Activated CD4-positive, alpha-beta T cell treated with anti-CD3 and anti-CD28 coated beads, Interleukin-2, amount 10 ng/mL, durations not matched to agents 24 days and 14 days (primary cell): ENCODE measurements at places on chromosomes 11 and 22.
A peak's percentile ranks its signal among the peaks of the same experiment; 100 is the strongest.

DNA sequence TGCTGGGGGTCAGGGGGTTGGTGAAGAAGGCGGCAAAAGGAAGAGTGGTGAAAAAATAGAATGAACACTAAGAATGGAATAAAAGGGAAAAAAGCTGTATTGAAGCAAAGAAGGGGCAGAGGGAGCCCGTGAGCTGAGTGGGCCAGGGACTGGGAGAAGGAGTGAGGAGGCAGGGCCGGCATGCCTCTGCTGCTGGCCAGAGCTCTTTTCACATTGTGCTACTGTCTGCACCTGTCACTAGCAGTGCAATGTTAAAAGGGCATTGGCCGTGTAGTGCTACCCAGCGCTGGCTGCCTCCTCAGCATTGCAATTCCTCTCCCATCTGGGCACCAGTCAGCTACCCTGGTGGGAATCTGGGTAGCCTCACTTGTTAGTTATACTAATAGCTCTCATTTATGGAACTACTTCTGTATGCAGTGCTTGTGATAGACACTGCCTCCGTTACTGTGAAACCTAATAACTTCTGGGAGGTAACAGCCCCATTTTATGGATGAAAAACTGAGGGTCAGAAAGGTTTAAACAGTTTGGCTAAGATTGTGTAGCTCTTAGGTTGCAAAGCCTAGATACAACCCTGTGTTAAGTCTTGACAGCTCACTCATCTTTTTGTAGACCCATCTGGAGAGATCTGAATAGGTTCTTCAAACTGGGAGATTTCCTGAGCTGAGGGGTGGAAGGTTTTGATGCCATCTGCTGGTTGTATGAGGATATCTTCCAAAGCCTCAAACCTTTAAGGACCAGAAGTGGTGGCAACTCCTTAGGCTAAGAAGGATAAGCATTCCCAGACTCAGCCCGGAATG, 8.5 kb downstream of the YPEL4 start:
- DNase-seq = peak; percentile 77

- no peak for DNase-seq
These were observed 392.0 kb upstream of the KIRREL3 start for GRCh38 chr11:127392575-127392974.

GRCh38 chr22:47388778-47389177, 626.3 kb downstream of the TBC1D22A start:
- DNase-seq = no peak

- no peak for DNase-seq
These were observed 73.9 kb upstream of the FGF3 start for GRCh38 chr11:69892986-69893555.

DNA sequence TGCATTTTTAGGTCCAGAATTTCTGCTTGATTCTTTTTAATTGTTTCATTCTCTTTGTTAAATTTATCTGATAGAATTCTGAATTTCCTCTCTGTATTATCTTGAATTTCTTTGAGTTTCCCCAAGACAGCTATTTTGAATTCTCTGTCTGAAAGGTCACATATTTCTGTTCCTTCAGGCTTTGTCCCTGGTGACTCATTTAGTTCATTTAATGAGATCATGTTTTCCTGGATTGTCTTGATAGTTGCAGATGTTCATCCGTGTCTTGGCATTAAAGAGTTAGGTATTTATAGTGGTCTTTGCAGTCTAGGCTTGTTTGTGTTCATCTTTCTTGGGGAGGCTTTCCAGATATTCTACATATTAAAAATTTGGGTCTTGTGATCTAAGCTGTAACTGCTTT, 694.8 kb upstream of the CCDC179 start:
- no peak for DNase-seq

DNA sequence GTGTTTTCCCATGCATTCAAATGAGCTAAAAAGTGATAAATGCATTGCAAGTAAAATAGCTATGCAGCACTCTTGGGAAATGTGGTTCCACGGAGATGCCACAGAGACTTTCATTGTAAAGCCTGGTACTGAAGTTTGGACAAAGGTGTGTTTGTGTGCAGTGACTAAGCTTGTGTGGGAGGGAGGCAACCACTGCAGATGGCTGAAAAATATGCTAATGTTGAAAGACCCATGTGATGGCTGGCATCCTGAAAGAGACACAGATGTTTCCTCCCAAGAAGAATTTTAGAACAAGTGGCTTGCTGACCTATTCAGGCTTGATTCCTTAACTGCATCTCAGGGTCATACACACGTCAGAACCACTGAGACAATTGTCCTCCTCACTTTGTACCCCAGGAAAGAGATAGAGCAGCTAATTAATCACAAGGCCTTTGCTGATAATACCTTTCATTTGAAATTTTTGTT, 73.8 kb downstream of the FAM76B start:
- DNase-seq = peak; percentile 73

DNA sequence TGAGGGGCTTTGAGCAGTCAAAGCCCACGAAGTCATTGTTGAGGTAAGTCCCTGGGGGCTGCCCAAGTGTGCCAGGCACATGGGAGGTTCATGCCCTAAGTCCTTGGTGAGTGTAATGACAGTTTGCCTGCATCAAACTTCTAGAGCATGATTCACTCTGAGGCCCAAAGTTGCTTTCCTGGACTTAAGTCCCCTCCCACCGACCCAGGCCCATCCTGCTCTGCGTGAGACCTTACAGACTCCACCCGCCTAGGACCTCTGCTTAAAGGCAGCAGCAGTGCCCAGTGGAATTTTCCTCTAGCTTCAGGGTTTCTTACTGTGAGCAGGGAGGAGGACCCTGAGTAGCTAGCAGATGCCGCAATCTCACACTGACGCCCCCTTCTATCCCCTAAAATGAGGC, 5.7 kb upstream of the PVALB start:
- no peak for DNase-seq

- DNase-seq = peak; percentile 55
These were observed 4.2 kb downstream of the SCGB1C1 start for GRCh38 chr11:196786-197731.

DNA sequence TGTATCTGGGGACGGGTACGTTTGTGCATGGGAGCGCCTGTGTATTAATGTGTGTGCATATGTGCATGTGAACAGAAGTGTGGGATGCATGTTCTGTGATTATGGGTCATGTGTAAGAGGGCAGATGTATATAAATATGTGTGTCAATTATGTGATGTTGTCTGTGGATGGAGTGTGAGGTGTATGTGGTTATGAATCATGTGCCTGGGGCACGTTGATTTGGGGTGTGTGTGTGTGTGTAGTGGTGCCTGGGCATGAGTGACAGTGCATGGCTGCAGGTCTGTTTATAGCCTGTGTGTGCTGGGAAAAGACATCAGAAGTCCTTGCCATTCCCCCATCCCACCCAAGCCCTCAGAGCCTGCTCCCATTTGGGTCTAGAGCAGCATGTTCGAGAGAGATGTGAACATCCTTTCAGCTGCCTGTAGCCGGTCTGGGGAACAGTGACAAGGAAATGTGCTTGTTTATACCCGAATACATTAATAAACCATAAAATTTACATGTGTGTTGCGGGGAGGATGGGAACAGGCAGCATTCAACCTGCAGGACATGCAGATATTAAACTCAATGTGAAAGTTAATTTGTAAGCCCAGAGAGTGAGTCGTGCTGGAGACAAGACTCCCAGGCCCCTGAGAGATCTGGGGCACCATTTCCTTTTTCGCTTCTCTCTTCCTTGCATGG, 129.0 kb downstream of the NECTIN1 start:
- no peak for DNase-seq

DNA sequence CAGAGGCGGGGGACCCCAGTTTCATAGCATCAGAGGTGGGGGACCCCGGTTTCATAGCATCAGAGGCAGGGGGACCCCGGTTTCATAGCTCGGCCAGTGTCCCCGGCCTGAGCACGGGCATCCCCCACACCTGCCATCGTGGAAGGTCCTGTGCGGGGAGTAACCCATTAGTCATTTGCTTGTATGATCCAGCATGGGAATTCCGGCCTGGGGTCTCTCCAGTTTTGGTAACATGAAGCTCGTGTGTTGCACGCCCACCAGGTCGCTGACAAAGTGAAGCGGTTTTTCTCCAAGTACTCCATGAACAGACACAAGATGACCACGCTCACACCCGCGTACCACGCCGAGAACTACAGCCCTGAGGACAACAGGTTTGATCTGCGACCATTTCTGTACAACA, 29.0 kb upstream of the KRTAP5-7 start:
- DNase-seq = no peak

- no peak for DNase-seq
These were observed 7.8 kb upstream of the CD81 start for GRCh38 chr11:2369320-2369719.

DNA sequence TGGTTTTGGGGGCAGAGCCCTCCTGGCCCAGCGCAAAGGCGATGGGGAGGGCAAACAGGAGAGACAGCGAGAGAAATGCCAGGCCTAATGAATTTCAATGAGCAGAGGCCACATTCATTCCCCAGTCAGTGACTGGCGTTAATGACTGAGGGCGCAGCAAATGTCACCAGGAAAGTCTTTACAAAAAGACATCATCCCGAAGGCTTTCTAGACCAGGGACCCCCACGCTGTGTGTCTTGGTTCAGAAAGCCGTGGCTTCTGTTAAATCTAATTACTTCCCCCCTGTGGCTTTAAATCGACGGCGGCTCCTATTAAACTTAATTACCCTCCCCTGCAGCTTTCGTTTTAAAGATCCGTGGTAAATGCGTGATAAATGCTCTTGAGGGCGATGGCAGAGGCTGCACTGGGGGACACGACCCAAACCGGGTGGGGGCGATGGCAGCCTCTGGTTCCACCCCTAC, 1.6 kb upstream of the FGF19 start:
- no peak for DNase-seq

DNA sequence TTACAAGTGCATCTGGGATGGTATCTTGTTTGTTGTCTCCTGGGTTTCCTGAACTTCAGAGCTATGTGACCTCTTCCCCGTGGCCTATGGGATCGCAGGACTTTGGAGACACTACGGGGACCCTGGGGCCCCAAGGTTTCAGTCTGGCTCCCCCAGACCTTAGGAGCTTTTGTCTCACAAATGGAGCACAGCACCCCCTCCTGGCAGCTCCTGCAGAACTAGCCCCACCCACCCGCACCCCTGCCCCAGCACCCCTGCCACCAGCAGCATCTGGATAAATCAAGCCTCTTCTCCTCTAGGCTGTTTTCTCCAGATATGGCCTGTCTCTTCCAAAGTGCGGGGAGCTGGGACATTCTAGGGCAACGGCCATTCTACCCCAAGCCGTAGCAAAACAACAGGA, 10.4 kb downstream of the RCOR2 start:
- peak; percentile 82 for DNase-seq

GRCh38 chr22:39188809-39189208, 36.3 kb upstream of the CBX7 start:
- no peak for DNase-seq

- DNase-seq = no peak
These were observed 198.8 kb downstream of the CTTN start for GRCh38 chr11:70597006-70597555.

- no peak for DNase-seq
These were observed 7.1 kb upstream of the CDC42EP2 start for GRCh38 chr11:65307298-65308229.

- DNase-seq = no peak
These were observed 8.5 kb downstream of the SWAP70 start for GRCh38 chr11:9672288-9672916.

GRCh38 chr22:48332438-48333322, 1495.0 kb downstream of the BRD1 start:
- no peak for DNase-seq

- no peak for DNase-seq
These were observed 7.9 kb upstream of the OR56B4 start for GRCh38 chr11:6099577-6099976.

DNA sequence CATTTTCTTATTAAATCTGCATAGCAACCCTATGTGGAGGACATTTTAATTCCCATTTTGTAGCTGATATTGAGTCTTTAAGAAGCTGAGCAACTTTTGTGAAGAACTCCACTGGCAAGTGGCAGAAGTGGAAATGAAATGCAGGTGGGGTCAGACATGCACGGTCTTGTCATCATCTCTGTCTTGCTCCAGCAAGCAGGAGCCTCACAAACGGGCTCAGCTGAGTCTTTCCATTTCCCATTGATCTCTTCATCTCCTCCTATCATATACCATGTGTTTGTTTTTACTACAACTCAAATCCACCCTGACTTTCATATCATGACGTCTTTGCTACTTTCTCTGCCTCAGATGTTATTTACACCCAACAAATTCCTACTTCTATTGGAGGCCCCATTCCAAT, 97.9 kb upstream of the TENM4 start:
- DNase-seq = no peak

- DNase-seq = peak; percentile 82
These were observed 907 bp upstream of the PHLDA2 start for GRCh38 chr11:2929950-2930703.

DNA sequence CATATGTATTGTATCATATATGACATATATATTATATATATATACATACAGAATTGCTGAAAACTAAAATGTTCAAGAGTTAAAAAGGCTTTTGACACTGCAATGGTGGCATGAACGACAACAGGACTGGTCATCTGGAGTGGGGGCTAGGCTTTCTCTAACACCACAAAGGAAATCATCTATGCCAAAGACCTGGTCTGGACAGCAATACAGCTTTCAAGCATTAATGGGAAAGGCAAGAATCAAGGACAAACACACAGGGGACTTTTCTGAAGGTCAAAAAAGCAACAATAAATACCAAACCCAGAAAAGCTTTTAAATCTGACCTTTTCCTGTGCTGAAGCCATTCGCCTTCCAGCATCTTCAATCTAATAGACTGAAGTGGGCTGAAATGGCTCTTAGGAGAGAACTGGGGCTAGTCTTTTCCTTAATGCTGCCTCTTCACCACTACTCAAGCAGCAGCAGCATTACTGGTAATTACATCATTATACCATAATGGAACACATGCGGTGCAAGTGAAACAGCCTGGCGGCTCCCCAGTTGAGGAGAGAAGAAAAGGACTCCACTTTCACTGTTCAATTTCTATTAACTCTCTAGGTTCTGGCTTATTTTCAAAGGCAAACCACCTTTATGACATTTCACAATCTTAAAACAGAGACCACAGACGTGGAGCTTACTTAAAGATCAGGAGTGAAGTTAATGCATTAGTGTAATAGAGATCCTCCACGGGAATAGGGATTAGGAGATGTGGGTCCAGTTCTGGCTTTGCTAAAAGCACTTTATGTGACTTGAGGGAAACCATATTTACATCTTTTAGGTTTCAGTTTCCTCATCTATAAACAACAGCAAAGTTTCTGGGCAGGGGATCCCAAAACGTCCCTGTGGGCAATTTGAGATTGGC, 63.0 kb downstream of the GAB2 start:
- peak; percentile 57 for DNase-seq

GRCh38 chr11:19332476-19332875, 91.7 kb upstream of the E2F8 start:
- DNase-seq = no peak

DNA sequence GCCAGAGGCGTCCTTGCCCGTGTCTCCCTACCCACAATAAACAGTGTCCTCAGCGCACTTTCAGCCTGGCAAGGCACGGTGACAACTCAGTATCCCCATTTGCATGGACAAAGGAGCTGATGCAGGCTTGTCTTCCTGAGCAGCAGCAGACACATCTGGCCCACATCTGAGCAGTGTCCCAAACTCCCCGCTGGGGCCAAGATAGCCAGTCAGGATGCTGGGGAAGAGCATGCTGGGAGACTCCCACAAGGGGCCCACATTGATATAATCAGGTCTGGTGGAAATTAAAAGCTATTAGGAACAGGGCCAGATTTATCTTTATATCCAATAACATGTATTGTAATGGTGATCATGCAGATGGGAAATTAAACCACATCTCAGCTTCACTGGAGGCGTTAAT, 24.7 kb downstream of the DSCAML1 start:
- DNase-seq = no peak

GRCh38 chr11:110317516-110317932, 21.1 kb upstream of the RDX start:
- no peak for DNase-seq

- no peak for DNase-seq
These were observed 28.4 kb upstream of the TXNRD2 start for GRCh38 chr22:19970031-19970478.
